ENCODE measurements at places on chromosomes 11 and 22.

GRCh38 chr22:44188986-44189630 is 8.4 kb downstream of the PARVG start:
- DNase-seq, result no peak

- DNase-seq, result no peak
These were observed 7.6 kb upstream of the PARVG start for GRCh38 chr22:44173154-44173553.

DNA sequence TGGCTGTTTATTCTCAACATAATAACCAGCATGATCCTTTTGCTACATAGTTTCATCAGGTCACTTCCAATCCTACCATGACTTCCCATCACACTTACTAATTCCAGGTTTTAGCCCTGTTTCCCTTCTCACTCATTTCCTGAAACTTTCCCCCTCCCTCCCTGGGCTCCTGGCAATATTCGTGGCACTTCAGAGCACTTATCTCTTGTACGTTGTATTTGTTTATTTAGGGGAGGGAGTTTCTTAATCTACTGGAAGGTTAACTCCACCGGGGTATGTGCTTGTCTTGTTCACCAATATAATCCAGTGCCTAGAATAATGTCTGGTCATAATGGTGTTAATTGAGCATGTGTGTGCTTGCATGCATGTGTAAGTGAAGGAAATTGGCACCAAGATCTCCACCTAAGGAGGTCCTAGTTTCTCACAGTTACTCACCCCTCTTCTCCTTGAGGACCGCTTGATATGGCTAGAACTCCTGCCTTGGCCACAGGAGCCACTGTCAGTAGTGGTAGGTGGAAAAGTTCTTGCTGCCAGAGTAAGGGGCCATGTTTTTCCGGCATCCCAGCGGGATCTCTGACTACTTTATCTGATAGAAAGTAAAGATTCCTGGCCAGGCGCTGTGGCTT is 11.7 kb downstream of the EIF3L start:
- no peak for DNase-seq

DNA sequence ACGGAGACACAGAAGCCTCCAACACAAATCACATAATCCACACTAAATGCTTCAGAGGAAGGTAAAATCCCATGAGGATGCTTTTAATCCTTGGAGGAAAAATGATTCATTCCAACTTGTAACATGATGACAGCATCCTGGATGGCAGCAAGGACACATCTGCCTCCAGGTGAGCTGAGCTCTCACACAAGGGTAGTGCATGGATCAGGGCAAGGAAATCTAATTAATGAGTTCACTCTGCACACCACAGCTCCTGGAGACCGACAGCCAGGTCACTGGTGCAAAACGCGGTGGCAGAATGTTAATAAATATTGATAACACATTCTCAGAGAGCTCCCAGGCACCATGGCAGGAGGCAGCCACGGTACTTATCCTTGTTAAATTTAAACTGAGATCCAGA is 40.3 kb upstream of the CYP2D6 start:
- DNase-seq, result no peak

- no peak for DNase-seq
These were observed 542.9 kb downstream of the NTM start for GRCh38 chr11:131913267-131913666.

- DNase-seq, result no peak
These were observed 75.7 kb downstream of the LRRC4C start for GRCh38 chr11:41383768-41384167.

- no peak for DNase-seq
These were observed 77.2 kb downstream of the PRSS23 start for GRCh38 chr11:86877503-86877902.
